T1000 (cell line): ENCODE measurements at places on chromosomes 16 and 17.

DNA sequence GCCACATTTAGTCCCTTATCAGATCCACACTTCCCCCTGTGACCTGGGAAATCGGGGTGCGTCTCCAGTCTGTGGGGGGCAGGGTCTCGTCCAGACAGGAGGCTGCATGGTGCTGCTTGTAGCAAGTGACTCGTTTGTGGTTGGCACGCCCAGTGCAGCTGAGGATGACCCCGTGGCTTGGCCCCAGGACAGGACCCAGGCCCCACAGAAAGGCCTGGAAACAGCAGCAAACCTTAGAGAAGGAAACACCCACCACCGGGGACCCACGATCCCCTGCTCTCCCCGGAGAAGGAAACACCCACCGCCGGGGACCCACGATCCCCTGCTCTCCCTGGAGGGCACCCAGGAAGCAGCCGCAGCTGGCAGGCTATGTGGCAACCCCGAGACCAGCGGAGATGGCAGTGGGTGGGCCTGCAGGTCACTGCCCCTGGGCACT, 8.2 kb upstream of the C16orf95 start:
- no peak for DNase-seq

DNA sequence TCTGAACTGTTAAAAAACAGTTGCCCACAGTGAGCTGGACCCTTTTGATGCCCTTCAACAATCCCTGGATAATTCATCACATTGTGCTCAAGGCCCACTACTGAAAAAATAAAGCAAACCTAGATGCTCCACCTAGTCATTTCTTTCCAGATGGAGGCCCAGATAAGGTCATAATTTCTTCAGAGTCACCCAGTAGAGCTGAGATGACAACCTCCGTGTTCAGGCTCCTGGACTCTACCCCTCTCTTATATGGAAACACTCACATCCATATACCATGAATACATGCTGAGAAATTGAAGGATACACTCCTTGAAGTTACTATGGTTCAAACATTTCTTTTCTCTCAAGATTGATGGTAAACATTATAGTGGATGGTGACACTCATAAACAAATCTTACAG, 2.7 kb upstream of the ABCA3 start:
- DNase-seq, result no peak

GRCh38 chr17:7840441-7840840, 6.4 kb downstream of the KDM6B start:
- DNase-seq, result no peak

- DNase-seq, result no peak
Observed at GRCh38 chr16:79090966-79091365, 509.6 kb downstream of the MAF start.

DNA sequence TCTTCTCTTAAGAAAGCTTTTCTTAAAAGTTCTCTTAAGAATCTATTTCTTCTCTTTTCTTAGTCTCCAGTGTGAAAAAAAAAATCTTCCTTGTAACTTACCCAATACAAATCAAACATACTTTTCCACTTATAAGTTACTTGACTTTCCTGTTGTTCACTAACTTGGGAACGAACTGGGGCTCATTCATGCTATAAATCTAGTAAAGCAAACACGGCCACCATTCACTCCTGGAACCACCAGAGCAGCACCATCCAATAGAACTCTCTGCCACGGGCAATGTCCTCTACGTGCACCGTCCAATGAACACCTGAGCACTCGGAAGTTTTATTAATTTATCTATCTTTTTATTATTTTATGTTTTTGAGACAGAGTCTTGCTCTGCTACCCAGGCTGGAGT, 20.8 kb downstream of the SRP68 start:
- no peak for DNase-seq
